Large intestine (tissue), 12 donors: ENCODE measurements at places on chromosomes 1 and 21. TPM values are rescaled to one million over a fixed set of nuclear protein-coding genes. Genes with fewer than 3 reads are reported as not detected.

DNA sequence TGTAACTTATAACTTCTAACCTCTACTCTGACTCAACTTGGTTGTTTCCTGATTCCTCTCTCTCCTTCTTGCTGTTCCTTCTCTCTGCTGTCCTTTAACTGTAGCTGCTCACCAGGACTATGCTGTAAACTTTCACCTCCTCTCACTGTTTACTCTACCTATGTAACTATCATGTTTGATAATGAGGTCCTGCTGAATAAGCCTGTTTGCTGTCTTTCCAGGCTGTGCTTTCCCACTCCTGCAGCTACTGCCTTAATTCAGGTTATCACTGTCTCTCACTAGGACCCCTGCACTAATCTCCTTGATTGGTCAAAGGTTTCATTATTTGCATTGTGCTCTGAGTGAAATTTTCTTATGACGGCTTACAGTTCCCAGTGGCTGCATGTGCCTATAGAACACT is 633.9 kb upstream of the PTBP2 start:
- no peak for DNase-seq

- DNase-seq: no peak
These were observed 1.9 kb upstream of the TRABD2B start for GRCh38 chr1:47999097-47999496.

The S100A5 gene
- polyA plus RNA-seq: 0.10 TPM

The F3 gene
- 66.7 TPM for polyA plus RNA-seq

The OR10Z1 gene
- polyA plus RNA-seq: 0.12 TPM

The PPIAL4G gene
- 0.04 TPM for polyA plus RNA-seq

The MCOLN3 gene
- 181 TPM for polyA plus RNA-seq

The CFHR4 gene
- not detected for polyA plus RNA-seq

- no peak for DNase-seq
These were observed 16.3 kb downstream of the LYPLAL1 start for GRCh38 chr1:219189952-219190351.

The VPS26C gene
- 49.5 TPM for polyA plus RNA-seq

GRCh38 chr1:219350172-219350931 is 176.7 kb downstream of the LYPLAL1 start:
- DNase-seq: no peak

The DPH5 gene
- polyA plus RNA-seq: 39.0 TPM

DNA sequence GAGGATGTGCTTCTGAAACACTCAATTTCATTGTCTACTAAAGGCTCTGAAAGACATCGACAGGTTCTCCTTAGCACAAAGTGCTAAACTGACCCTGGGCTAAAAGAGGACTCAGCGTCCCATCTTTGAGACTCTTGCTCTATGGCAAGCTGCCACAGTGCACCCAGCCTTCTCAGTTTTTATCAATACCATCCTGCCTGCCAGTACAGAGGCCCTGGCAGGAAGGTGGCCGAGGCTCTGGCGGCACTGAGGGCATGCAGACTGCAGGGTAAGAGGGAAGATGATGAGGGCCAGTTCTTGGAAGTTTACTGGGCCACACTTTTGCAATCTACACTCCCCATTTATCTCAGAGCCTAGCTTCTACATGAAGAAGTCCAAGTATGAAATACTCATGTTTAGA is 5.3 kb downstream of the OLFML2B start:
- no peak for DNase-seq

The LCA5L gene
- 2.0 TPM for polyA plus RNA-seq

DNA sequence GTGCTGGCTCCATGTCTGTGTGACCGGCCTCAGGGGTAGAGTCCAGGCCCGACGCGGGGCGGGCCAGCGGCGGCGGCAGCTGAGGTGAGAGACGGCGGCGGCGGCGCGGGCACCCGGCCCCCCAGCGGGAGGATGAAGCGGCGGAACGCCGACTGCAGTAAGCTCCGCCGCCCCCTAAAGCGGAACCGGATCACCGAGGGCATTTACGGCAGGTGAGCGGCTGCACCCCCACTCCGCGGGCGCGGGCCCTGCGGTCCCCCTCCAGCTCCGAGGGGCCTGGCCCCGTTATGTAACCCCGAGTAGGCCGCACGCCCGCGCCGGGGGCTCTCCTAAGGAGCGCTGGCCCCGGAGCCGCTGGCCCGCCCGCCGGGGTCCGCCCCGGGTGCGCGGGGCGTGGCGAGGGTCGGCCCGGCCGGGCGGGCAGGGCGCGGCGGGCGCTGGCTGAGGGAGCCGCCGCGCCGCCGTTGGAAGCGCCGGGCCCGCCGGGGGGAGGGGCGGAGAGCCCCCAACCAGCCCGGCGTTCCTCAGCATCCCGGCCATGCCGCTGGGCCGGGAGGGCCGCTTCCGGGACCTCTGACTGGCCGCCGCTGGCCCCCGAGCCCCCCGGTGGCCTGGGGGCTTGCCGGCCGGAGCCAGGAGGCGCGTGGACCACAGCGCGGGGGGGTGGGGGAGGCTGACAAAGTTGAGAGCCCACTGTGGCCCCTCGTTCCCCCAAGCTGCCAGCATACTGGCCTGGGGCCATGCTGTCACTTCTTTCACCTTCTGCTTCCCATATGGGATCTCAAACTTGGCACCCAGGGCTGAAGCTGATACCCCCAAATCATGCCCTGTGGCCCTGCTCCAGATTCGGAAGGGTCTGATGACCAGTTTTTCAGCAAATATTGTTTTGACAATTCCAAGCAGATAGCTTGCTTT is 527 bp downstream of the MACO1 start:
- DNase-seq: peak; percentile 4

DNA sequence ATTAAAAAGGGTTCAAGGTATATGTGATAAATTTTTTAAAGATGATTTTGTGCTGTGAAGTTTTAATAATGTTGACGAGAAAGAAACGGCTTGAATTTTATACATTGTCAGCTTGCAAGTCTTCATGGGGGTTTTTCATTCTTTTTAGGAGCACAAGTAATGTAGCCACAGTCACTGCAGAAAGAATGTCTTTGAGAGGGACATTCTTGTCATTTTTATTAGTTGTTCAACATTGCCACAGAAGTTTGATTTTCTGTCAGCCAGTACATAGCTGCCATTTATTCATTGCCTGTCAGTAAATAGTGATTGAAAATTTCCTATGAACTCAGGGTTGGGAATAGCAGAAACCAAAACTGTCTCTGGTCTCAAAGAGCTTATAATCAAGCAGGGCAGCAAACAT is 156.3 kb downstream of the DHRS3 start:
- no peak for DNase-seq

GRCh38 chr1:71087060-71087459 is 6.2 kb upstream of the ZRANB2 start:
- no peak for DNase-seq

DNA sequence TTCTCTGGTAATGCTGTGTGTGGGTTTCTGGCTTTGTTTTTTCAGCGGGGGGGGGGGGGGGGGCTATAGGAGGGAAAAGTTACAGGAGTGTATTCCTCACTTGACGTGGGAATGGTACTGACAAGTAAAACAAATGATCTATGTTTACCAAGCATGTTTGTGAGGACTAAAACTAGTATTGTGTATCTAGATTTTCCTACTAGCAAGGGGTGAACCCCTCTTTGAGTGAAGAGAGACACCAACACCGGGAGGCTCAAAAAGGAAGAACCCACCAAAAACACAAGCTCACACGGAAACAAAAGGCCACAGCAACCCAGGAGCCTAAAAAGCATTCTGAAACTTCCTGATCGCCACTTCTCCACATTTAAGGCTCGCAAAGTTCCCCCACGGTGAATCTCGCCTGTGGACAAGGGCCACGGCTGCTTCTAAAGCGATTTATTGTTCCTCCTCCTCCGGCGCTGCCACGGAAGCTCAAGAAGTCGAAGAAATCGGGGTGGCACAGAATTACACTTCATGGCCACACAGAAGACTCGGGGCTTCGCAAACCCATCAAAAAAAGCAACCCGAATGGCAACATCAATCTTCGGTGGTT is 703 bp downstream of the PUM1 start:
- no peak for DNase-seq

GRCh38 chr1:206814716-206815341 is 42.5 kb upstream of the IL10 start:
- DNase-seq: peak; percentile 32

DNA sequence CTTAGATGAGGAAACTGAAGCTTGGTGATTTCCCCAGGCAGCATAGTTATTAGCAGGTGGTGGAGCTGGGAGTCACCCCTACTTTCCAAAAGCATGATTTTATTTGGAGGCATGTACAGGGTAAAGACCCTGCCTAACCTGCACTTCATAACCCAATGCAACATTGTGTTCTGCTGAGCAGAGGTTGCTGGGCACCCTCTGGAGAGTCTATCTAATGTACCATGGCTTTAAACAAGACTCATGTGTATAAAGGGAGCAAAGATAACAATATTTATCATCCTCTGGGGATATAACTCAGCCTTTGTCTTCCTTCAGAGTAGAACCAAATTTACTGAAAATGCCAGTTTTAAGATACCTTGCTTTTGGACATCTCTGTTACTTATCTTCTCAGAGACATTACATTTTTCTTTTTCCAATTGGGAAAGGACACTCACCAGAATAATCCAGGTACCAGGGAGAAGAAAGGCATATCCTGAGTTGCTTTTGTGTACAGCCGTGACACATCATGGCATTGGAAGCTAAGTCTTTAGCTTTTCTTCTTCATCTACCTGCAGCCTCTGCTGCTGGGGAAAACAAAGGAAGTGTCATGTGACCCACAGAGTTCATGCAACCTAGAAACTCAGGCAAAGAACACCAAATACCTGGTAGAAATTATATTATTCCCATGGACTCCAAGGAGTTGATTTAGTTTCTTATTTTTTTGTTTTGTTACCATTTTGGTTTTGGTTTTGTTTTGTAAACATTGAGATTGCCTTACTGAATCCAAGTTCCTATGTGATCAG is 39.6 kb downstream of the ELAVL4 start:
- no peak for DNase-seq

- DNase-seq: no peak
These were observed 7.5 kb downstream of the SLX9 start for GRCh38 chr21:44947111-44947929.

GRCh38 chr1:231792634-231793033 is 166.0 kb downstream of the DISC1 start:
- no peak for DNase-seq

DNA sequence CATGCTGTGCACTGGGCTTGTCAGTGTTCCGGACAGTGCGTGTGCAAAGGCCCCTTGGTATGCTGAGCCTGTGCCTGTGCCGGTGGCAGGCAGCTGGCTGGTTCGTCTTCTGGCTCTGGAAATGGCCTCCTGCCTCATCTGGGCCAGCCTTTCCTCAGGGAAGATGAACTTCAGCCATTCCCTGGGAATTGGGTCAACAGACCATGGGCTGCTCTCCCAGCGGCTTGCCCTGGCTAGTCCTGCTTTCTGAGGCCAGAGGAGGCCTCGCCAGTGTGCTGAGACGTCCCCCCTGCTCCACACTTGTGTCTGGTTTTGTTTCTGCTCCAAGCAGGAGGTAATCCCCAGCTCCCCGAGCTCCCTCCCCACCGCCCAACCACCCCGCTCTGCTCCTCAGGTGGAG is 32.6 kb upstream of the RD3 start:
- no peak for DNase-seq

DNA sequence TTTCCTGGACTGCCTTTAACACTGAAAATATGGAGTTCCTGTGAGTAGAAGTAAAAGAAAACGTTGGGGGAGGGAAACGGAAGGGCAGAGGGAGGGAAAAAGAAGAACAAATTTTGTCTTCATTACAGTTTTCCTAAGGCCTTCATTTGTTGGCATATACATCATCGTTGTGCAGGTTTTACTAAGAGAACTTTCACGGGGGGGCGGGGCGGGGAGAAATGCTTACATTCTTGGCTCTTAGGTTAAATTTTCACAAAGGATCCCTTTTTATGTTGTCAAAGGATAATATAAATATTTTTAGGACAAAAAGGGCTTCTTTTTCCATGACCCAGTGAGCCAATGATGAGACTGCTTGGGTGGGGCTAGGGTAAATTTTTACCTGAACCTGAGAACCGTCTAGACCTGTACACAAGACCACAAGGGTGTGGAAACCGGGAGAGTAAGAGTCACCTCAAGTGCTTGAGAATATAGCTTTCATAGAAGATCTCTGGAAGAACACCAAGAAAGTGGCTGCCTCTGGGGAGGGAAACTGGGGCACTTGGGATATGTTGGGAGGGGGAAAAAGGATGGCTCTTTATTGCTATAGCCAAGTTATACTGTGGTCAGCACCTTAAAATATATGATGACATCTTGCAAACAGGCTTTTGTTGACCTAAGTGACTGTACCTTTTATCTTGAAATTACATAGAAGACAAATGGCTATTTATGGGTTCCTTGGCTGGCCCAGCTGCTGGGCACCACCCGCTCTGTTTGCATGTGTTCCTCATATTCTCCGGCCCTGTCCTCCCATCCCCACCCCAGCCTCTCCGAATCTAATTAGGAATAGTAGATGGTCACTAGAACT is 2.0 kb upstream of the UTP25 start:
- DNase-seq: no peak

DNA sequence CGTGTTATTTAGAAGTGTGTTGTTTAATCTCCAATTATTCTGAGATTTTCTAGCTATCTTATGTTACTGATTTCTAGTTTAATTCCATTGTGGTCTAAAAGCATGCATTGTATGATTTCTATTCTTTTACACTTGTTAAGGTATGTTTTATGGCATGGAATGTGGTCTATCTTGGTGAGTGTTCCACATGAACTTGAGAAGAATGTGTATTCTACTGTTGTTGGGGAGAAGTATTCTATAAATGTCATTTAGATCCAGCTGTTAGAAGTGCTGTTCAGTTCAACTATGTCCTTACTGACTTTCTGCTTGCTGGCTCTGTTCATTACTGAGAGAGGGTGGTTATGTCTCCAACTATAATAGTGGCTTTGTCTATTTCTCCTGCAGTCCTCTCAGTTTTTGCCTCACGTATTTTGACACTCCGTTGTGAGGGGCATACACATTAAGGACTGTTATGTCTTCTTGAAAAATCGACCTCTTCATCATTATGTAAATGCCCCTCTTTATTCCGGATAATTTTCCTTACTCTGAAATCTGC is 12.0 kb upstream of the PLA2G5 start:
- DNase-seq: no peak

GRCh38 chr1:205739348-205740160 is 10.4 kb downstream of the NUCKS1 start:
- DNase-seq: no peak

The CSF3R gene
- polyA plus RNA-seq: 4.1 TPM

DNA sequence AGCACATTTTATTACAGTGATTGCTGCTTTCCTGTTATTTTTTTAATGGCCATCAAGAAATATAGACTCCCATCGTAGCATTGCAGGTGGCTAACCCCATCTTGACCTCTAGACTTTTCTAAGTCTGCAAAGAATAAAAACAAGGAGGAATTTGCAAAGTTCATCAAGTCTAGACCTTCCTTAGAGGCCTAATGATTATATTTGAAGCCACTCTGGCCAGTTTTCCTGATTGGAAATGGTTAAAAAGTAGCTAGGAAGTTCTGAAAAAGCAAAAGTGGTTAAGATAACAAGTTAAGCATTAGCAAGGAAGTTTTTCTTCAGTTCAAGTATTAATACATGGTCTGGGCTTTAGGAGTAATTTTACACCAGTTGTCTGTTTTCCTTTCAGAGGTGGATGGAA is 16.7 kb upstream of the KCNJ15 start:
- DNase-seq: no peak

GRCh38 chr1:35447278-35447677 is 109.9 kb downstream of the KIAA0319L start:
- DNase-seq: no peak
